Activated naive CD4-positive, alpha-beta T cell treated with anti-CD3 and anti-CD28 coated beads for 36 hours (primary cell): ENCODE measurements at places on chromosomes 1 and 21. TPM values are rescaled to one million over a fixed set of nuclear protein-coding genes. Genes with fewer than 3 reads are reported as not detected.

The CYP4A11 gene
- total RNA-seq, result not detected

The PSRC1 gene
- 21.5 TPM for total RNA-seq

The OLFML2B gene
- total RNA-seq, result 1.7 TPM

The KCNQ4 gene
- 0.50 TPM for total RNA-seq

The RWDD3 gene
- 12.4 TPM for total RNA-seq

The SUSD4 gene
- 1.8 TPM for total RNA-seq

The S100PBP gene
- total RNA-seq, result 26.1 TPM

The BTG2 gene
- total RNA-seq, result 109 TPM

The ANGPTL1 gene
- not detected for total RNA-seq

The SFN gene
- total RNA-seq, result 0.52 TPM

The XPR1 gene
- 14.8 TPM for total RNA-seq

The RXRG gene
- not detected for total RNA-seq

The NHLH1 gene
- not detected for total RNA-seq

The TMEM61 gene
- not detected for total RNA-seq

The CELA2B gene
- total RNA-seq, result not detected

The KANK4 gene
- not detected for total RNA-seq

The SLC45A3 gene
- total RNA-seq, result 0.26 TPM

The DISC1 gene
- 4.8 TPM for total RNA-seq

The SYCP1 gene
- not detected for total RNA-seq
